Neuronal stem cell (in vitro differentiated cells): ENCODE measurements at places on chromosomes 4 and X.

- no peak for DNase-seq
These were observed 64.8 kb downstream of the MAOB start for GRCh38 chrX:43817444-43817843.

DNA sequence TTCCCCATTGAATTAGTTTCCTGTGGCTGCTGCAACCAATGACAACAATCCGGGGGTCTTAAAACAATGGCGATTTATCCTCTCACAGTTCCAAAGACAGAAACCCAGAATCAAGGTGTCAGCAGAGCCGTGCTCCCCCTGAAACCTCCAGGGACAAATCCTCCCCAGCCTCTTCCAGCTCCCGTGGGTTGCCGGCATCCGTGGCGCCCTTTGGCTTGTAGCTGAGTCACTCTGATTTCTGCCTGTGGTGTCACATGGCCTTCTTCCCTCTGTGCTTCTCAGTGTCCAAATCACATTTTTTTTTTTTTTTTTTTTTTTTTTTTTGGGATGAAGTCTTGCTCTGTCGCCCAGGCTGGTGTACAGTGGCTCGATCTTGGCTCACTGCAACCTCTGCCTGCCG, 64.5 kb upstream of the STX18 start:
- no peak for DNase-seq

DNA sequence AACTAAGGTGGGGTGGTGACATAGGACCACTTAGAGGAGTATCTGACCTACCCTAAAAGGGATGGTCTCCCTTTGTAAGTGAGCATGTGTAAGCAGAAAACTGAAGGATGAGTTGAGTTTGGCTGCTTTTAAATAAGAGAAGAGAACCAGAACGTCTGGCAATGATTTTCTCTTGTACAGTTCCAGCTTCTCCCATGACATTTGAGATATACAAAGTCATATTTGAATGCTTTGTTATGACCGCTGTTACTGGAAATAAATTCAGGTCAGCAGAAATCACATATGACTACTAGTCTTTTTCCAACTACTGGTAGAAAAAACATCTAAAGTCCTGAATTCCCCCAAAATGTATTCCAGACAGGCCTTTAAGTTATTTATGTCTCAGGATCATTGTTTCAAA, 313.3 kb upstream of the BMP3 start:
- DNase-seq, result no peak

GRCh38 chr4:101958547-101958946, 168.0 kb downstream of the BANK1 start:
- no peak for DNase-seq

- no peak for DNase-seq
These were observed 58.3 kb upstream of the DOCK11 start for GRCh38 chrX:118437283-118437682.

DNA sequence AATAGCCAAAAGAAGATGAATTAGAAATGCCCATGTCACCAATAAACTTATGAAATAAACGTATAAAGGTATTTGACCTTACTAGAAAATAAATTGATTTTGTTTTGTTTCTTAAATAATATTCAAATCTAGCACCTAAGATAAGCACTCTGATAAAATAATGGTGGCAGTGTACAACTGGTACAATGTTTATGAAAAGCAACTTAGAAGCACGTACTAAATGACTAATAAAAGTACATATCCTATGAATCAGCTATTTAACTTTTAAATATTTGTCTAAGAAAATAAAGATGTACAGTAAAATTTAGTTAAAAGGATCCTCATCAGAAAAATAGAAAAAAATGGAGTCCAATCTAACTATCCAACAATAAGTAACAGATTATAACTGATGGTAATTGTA, 6.7 kb downstream of the MANBA start:
- DNase-seq, result no peak

GRCh38 chr4:140251571-140251970, 97.6 kb upstream of the MAML3 start:
- no peak for DNase-seq

- DNase-seq, result no peak
These were observed 130.6 kb downstream of the RBM46 start for GRCh38 chr4:154911608-154912098.

GRCh38 chr4:113471146-113471860, 290.2 kb downstream of the CAMK2D start:
- no peak for DNase-seq

GRCh38 chr4:28562913-28563312, 1702.3 kb downstream of the STIM2 start:
- no peak for DNase-seq

GRCh38 chr4:112492321-112492720, 23.7 kb downstream of the NEUROG2 start:
- no peak for DNase-seq

DNA sequence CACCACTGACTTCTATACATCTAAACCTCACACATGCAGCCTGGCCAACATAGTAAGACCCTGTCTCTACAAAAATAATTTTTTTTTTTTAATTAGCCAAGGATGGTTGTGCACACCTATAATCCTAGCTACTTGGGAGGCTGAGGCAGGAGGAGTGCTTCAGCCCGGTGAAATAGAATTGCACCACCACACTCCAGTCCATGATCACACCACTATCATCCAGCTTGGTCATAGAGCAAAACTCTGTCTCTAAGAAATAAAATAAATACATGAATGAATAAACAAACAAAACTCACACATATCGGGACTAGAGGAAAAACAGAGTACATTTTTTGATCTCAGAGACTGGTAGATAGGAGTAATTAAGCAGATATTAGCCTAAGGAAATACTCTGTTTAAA, 66.6 kb upstream of the PDE5A start:
- DNase-seq, result no peak

DNA sequence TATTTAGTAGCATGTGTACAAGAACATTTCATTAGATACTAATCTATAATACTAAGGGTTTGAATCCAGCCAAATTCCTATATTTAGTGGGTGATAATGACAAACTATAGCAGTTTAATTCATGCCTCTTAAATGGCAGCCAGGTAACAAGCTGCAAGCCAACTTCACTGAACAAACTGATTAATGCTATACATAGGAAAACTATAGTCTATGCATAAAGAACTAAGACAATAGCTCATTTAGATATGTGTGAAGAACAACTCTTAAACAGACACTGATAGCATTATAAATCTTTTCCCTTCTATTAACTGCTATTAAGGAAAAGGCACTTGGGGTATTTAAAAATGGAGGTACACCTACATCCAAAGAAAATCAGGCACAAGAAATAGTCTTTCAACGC, 19.1 kb downstream of the ACSL1 start:
- no peak for DNase-seq

DNA sequence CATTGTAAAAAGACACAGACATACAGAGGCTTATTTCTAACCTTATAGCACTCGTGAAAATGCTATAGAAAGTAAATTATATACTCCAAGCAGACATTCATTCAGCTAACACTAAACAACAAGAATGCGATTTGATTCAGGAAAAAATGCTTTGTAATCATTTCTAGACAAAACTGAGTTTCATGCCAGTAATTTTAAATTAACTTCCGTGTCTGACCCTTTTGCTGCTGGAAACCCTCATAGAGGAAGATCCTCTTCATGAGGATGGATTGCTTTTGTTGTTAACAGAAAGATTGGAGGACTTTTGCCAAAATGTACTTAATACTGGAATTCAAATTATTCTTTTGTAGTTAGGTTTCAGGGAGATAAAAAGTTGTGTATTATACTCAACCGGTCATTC, 43.3 kb downstream of the GUCY1A1 start:
- no peak for DNase-seq

- DNase-seq, result no peak
These were observed 251.6 kb downstream of the ARHGAP24 start for GRCh38 chr4:85726555-85726954.

DNA sequence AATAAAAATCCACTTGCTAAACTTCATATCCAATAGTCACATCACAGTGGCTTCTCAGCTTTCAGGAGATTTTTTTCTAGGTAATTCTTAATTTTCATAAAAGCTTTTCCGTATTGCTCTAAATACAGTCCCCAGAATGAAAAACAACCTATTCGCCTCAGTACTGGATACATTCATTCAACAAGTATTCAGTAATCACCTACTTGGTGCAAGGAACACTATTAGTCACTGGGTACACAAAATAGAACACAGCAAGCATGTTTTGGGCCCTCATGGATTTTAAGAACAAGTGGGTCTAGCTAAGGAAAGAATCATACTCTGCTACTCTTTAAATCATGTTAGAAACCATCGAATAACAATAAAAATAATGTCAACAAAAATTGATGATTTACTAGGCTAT, 2.8 kb upstream of the BEX3 start:
- no peak for DNase-seq

GRCh38 chrX:24494647-24495075, 29.6 kb downstream of the PDK3 start:
- DNase-seq, result no peak

- DNase-seq, result no peak
These were observed 295.9 kb downstream of the KCNIP4 start for GRCh38 chr4:21652508-21653231.

- no peak for DNase-seq
These were observed 146.0 kb upstream of the CPEB2 start for GRCh38 chr4:14856062-14856933.

DNA sequence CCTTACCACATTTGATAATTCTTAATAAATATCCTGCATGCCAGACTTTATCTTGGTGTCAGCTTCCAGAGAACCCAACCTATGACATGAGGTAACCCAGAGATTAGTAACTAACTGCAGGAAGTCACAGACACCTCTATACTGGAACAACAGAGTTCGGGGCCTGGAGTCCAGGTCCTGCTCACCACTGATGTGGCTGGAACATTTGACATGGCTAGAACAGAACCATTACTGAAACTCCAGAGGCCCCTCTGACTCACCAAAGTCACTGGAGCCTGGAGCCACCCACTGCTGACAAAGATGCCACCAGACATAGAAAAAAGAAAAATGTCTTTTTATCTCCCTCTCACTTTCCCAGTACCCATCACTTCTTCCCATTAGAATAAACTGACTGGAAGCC, 403.7 kb downstream of the MID1IP1 start:
- DNase-seq, result no peak

DNA sequence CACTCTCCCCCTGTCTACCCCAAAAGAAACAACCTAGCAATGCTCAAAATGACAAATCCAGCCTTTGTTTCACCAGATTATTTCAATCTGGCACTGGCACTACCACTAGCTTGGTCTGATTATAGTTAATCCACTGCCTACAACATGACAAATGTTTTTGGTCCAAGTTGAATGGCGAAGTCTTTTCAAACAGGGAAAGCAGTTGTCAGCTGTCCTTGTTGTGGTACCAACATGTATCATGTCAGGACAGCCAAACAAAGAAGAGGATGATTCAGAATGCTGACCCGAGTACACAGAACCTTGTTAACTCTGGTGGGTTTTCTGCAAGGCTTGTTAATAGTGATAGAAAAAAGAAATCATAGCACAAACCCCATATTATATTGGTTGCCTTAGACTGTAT, 160.8 kb upstream of the ANK2 start:
- DNase-seq, result no peak

DNA sequence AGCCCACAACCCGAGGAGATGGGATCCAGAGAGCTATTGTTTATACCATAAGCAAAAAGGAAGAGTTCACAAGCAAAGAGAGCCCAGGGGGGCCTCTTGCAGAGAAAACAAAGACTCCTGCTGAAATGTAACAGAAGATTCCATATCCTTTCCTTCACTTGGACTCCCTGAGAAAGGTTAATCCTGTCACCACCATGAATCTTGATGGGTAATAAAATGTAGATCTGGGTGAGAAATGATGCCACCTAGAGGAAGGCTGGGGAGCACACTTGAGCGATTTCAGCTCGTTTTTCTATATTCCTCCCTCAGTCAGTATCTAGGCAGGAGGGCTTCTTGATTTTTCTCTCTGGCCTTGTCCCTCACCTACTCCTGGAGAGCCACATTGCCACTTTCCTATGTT, 10.2 kb upstream of the KCNE5 start:
- no peak for DNase-seq

DNA sequence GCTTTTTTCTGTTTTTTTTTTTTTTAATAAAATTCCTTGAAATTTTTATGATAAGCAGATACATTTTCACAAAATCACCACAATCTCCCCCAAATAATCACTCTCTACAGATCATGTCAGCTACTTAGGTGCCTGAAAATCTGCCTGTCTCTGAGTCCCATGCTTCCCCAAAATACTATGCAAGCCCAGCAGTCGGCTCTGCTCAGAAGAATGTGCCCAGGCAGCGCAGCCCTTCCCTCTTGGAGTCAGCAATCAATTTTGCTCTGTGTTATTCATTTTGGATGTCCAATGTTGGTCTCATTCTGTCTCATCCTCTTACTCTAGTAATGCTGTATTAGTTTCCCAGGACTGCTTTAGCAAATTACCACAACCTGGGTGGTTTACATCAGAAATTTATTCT, 24.9 kb upstream of the C1QTNF7 start:
- DNase-seq, result no peak

GRCh38 chrX:140971099-140971795, 31.1 kb upstream of the SPANXB1 start:
- no peak for DNase-seq

DNA sequence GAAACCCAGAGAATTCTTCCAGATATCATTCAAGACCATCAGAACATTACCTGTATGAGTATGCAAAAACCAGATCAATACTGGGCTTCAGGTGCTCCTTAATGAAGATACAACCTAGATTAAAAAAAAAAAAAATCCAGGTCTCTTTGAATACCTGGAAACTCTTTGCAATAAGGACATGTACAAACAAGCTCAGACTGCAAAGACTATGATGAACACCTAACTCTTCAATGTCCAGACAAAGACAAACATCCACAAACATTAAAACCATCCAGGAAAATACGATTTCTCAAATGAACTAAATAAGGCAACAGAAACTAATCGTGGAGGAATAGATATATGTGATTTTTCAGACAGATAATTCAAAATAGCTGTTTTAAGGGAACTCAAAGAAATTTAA, 38.7 kb downstream of the NLRP2B start:
- no peak for DNase-seq

DNA sequence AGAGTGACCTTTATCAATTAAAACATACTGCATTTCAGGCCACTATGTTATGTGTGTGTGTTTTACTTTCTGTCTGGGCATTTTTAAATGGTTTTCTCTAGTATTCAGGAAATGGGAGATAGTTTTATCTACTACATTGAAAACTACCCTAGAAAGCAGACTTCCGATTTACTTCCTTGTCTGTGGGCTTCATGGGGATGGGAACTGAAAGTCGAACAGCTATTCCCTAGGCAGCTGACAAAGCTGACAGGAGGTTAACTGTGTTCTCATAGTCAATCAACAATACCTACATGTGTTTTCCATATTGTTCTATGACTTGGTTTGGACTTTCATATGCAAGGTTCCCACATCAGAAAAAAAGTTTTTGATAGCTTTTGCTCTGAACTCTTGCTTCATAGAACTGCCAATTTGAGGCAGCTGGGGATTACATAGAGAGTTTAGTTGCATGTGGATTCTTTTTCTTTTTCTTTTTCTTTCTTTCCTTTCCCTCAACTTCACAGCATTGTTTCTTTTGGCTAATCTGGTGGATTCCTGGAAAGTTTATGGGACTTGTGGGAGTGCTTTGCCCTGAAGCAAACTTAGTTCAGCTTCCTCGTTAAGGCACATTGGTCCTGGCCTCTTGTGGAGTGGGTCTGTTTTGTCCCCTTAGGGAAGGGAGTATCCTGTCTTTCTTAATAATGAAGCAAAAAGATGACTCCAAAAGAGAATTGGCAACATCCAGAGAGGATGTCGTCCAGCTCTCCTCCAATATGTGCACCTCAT, 327.1 kb upstream of the GIMD1 start:
- no peak for DNase-seq
